Glutamatergic neuron (in vitro differentiated cells): ENCODE measurements at places on chromosomes 3 and 15. TPM values are rescaled to one million over a fixed set of nuclear protein-coding genes. Genes with fewer than 3 reads are reported as not detected.

The CCDC13 gene
- total RNA-seq, result 1.0 TPM

The C3orf20 gene
- total RNA-seq, result not detected

The ZIC1 gene
- total RNA-seq, result not detected

The GNAT1 gene
- not detected for total RNA-seq

The ROBO2 gene
- 330 TPM for total RNA-seq

The ACTRT3 gene
- 1.8 TPM for total RNA-seq

The FYTTD1 gene
- 51.6 TPM for total RNA-seq

The SH2D7 gene
- not detected for total RNA-seq

The MYH15 gene
- 1.0 TPM for total RNA-seq

The SYNPR gene
- total RNA-seq, result 6.1 TPM

The NRROS gene
- 0.42 TPM for total RNA-seq

The CFAP100 gene
- total RNA-seq, result not detected

The CASR gene
- not detected for total RNA-seq

The SUSD5 gene
- 2.0 TPM for total RNA-seq

The GOLGA8G gene
- not detected for total RNA-seq

The MAN2A2 gene
- total RNA-seq, result 81.8 TPM

The EIF1B gene
- 130 TPM for total RNA-seq

The KCNH8 gene
- 30.9 TPM for total RNA-seq

The SQOR gene
- not detected for total RNA-seq

The MCF2L2 gene
- 18.1 TPM for total RNA-seq

The CCRL2 gene
- total RNA-seq, result not detected

The GPR62 gene
- 0.44 TPM for total RNA-seq

The CLRN1 gene
- not detected for total RNA-seq

The BLM gene
- total RNA-seq, result 5.4 TPM

The CCDC191 gene
- 3.8 TPM for total RNA-seq

The DPPA4 gene
- 89.5 TPM for total RNA-seq

The CPEB1 gene
- 15.2 TPM for total RNA-seq

The PLSCR5 gene
- total RNA-seq, result not detected

The MYLK gene
- 4.3 TPM for total RNA-seq

The ZNF620 gene
- total RNA-seq, result 18.6 TPM

The TRPC1 gene
- total RNA-seq, result 23.2 TPM

The SLC26A6 gene
- total RNA-seq, result 26.0 TPM
